ENCODE measurements at places on chromosomes 13 and 19. TPM values are rescaled to one million over a fixed set of nuclear protein-coding genes. Genes with fewer than 3 reads are reported as not detected.

DNA sequence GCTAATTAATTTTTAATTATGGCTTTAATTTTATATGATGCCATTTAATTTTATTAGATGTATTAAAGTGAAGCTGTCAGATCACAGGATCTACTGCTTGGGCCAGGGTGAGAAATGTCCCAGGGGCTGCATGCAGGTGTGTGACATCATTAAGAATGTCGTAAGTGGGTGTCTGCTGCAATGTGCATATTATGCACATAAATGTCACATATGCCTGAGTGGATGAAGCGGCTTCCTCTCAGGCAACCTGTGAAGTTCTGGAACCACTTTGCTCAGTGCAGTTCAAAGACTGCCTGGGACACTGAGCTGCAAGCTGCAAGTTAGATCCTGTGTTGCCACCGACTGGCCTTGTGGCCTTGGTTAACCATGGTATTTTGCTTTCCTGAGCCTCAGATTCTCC is 355.0 kb downstream of the UQCRFS1 start:
- H3K27ac ChIP-seq: no peak overlapping the region
- H3K27me3 ChIP-seq: peaks cover 8% of the 10 kb centered on the region

DNA sequence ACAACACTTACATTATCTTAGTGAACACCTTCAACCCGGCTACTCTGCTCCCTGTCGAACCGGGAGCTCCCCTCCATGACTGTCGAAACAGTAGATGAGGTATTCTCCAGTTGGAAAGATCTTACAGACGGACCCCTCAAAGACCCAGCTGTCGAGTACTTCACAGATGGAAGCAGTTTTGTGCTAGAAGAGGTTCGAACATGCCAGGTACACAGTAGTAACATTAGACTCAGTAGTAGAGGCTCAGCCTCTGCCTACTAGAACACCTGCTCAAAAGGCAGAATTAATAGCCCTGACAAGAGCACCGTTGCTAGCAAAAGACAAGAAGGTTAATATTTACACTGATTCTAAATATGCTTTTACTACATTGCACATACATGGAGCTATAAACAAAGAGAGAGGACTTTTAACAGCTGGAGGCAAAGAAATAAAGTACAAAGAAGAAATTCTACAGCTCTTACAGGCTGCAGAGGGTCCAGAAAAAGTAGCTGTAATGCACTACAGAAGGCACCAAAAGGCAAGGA is 13.6 kb upstream of the SLC15A1 start:
- no peak for DNase-seq
- H3K36me3 ChIP-seq: no peaks in the 10 kb centered on the region
- peaks cover 3% of the 10 kb centered on the region for H3K27me3 ChIP-seq
- H3K27ac ChIP-seq: no peak overlapping the region

GRCh38 chr13:83499286-83499685 is 383.0 kb downstream of the SLITRK1 start:
- no peaks in the 10 kb centered on the region for H3K4me1 ChIP-seq
- no peak for DNase-seq
- H3K27ac ChIP-seq: no peak overlapping the region
- H3K36me3 ChIP-seq: no peaks in the 10 kb centered on the region
- H3K4me3 ChIP-seq: no peak overlapping the region
- H3K27me3 ChIP-seq: no peaks in the 10 kb centered on the region

- peak overlapping the region; percentile 97 for H3K27ac ChIP-seq
- peak overlapping the region; percentile 99 for H3K4me3 ChIP-seq
- DNase-seq: peak; percentile 99
- H3K4me1 ChIP-seq: peaks cover 11% of the 10 kb centered on the region
Observed at GRCh38 chr19:58400916-58401839, 5.7 kb downstream of the RNF225 start.

The KLK3 gene
- total RNA-seq: not detected

DNA sequence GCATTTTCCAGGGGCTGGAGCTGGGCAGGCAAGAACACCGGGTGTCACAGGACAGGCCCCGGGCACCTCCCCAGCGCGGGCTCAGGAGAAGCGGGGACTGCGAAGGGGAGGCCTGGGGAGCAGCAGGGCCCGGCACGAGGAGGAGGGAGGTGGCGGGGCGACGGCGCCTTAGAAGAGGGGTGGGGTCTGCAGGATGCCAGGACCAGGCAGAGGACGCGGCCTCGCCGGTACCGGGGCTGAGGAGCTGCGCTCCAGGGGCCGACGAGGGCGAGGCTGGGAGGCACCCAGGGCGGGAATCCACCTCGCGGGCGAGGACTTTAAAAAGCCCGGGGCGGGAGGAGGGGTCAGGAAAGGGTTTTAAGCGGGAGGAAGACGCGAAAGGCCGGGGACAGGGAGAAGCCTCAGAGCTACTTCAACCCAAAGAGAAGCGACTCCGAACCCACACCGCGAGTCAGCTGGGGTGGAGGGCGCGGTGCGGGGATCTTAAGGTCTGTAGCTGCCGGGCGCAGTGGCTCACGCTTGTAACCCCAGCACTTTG is 665 bp downstream of the ZNF347 start:
- H3K4me1 ChIP-seq: peaks cover 11% of the 10 kb centered on the region
- no peaks in the 10 kb centered on the region for H3K27me3 ChIP-seq
- H3K4me3 ChIP-seq: peak overlapping the region; percentile 90
- peak overlapping the region; percentile 57 for H3K27ac ChIP-seq

DNA sequence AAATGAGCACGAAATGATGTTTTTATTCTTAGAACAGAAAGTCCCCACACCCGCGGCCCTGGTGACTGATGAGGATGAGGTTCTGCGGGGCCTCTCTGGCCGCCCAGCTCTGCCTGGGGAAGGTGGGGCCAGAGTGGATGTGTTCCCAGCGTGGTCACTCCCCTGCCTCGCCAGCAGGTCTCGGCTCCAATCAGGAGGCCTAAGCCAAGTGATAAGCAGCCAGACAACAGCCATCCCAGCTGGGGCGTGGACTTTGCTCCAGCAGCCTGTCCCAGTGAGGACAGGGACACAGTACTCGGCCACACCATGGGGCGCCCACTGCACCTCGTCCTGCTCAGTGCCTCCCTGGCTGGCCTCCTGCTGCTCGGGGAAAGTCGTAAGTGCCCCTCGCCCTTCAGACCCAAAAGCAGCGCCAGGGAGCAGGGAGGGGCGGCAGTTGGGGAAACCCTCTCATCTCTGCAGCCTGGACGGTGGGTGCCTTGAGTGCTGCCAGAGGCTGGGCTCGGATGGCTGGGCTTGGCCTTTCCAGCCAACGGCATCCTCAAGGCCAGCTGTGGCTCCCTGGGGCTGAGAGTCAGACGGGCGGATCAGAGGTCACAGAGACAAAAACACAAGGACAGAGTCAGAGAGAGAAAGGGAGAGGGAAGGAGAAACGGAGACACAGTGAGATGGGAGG is at the start of gene F10:
Gene F10, plus strand, starts transcription at position 250 of the 676 bp plus-strand sequence. Its CDS starts 57 bp downstream, at position 307.
- peak; percentile 74 for DNase-seq
- no peaks in the 10 kb centered on the region for H3K36me3 ChIP-seq
- H3K27ac ChIP-seq: peak within 1 kb of the TSS; percentile 81
- H3K4me3 ChIP-seq: peak within 1 kb of the TSS; percentile 77

- no peak overlapping the region for H3K4me3 ChIP-seq
- peaks cover 9% of the 10 kb centered on the region for H3K4me1 ChIP-seq
- H3K27me3 ChIP-seq: no peaks in the 10 kb centered on the region
- no peak for DNase-seq
Observed at GRCh38 chr13:105463011-105463501, 1072.4 kb downstream of the EFNB2 start.

GRCh38 chr13:53311561-53311960 is 282.9 kb downstream of the OLFM4 start:
- H3K27me3 ChIP-seq: no peaks in the 10 kb centered on the region
- peaks cover 10% of the 10 kb centered on the region for H3K4me1 ChIP-seq
- H3K4me3 ChIP-seq: no peak overlapping the region
- DNase-seq: no peak
- H3K36me3 ChIP-seq: no peaks in the 10 kb centered on the region

The LRP3 gene
- 49.6 TPM for total RNA-seq

DNA sequence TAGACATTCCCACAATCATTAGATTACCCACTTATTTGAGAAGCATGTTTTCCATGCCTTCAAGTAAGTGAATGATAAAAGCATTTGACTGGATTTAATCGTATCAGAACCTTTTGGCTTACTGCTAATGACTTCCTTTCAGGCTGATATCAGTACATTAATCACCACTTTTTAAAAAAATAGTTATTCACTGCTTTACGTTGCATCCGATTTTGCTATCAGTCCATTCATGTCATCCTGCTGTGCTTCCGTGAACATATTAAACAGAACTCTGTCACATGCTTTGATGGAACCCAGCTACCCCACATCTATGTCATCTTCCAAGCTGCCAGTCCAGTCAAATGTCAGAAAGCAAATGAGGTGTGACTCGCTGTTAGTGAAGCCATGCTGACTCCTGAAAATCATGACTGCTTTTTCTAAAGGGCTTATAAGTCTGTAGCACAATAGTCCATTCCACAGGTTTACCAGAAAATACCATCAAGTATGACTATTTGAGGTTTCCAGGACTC is 440.9 kb downstream of the IRS2 start:
- no peak for DNase-seq
- no peaks in the 10 kb centered on the region for H3K36me3 ChIP-seq
- no peak overlapping the region for H3K27ac ChIP-seq
- no peak overlapping the region for H3K4me3 ChIP-seq

The ZNF583 gene
- 5.8 TPM for total RNA-seq

The UBE2L5 gene
- not detected for total RNA-seq

The STARD13 gene
- total RNA-seq: 12.1 TPM

DNA sequence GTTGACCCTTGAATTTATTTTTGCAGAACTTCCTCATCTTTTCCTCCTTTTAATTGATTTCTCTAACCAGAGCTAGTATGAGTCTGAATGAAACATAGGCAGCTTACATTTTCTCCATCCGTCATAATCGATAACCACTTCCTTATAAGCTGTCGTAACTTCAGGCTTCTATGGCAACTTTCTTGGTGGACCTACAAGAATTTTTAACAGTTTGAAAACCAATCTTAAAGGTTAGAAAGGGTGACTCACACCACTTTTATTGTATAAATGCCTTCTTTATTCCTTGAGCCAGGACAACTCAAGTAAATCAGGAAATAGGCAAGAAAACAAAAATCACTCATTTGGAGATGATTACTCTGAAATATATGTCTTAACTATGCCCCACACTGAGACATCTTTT is 105.7 kb upstream of the KL start:
- no peak overlapping the region for H3K27ac ChIP-seq
- peaks cover 16% of the 10 kb centered on the region for H3K4me1 ChIP-seq

GRCh38 chr13:112572366-112572765 is 15.6 kb downstream of the TUBGCP3 start:
- H3K27me3 ChIP-seq: no peaks in the 10 kb centered on the region
- peaks cover 18% of the 10 kb centered on the region for H3K4me1 ChIP-seq
- DNase-seq: no peak

GRCh38 chr13:85738696-85739320 is 60.4 kb downstream of the SLITRK6 start:
- H3K27me3 ChIP-seq: no peaks in the 10 kb centered on the region
- no peaks in the 10 kb centered on the region for H3K36me3 ChIP-seq
- no peak overlapping the region for H3K27ac ChIP-seq
- no peaks in the 10 kb centered on the region for H3K4me1 ChIP-seq
- H3K4me3 ChIP-seq: no peak overlapping the region

- H3K4me3 ChIP-seq: no peak overlapping the region
- H3K36me3 ChIP-seq: no peaks in the 10 kb centered on the region
- no peak overlapping the region for H3K27ac ChIP-seq
- no peak for DNase-seq
- H3K4me1 ChIP-seq: no peaks in the 10 kb centered on the region
Observed at GRCh38 chr13:83753912-83754624, 128.2 kb downstream of the SLITRK1 start.

The CLDN10 gene
- total RNA-seq: 2.1 TPM

Measured in type B pancreatic cell (in vitro differentiated cells).